GM20000 (cell line): ENCODE measurements at places on chromosomes 12 and 14.

GRCh38 chr12:121110211-121110940 is 22.3 kb upstream of the P2RX7 start:
- peak; percentile 71 for DNase-seq

- no peak for DNase-seq
These were observed 58.1 kb downstream of the SPTB start for GRCh38 chr14:64821651-64822050.

- no peak for DNase-seq
These were observed 4.3 kb downstream of the TGM1 start for GRCh38 chr14:24258548-24259265.

GRCh38 chr14:100898935-100899883 is 4.3 kb downstream of the RTL1 start:
- no peak for DNase-seq

DNA sequence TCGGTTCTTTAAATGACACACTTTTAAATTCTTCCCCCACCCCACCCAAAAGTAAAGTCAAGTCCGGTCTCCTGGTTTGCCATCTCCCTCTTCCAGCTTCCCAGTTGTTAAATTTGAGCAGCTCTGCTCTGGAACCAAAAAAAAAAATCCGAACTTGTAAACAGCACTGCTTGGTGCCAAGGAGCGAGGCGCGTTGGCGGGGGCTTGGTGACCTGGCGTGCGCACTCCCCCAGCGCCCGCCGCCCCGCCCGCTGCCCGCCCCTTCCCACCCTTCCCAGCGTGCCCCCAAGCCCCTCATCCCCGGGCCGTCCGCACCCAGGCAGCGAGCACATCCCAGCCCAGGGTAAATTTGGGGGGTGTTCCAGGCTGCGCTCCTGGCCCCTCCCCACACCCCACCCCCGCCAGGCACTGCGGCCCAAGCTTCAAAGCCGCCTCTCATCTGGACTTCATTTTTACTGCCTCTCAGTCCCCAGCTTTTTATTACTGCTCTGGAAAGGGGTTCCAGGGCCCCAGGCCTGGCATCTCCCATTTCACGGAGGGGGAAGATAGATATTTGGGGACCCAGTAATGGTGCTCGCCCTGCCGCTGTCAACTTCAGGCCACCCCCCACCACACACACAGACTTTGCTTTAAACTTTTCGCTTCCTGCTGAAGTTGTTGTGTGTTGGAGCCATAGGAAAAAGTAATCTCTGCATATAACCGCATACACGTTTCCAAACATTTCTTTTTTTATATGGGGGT is 11.7 kb upstream of the ITGB7 start:
- no peak for DNase-seq

GRCh38 chr12:131133015-131133905 is 179.6 kb downstream of the ADGRD1 start:
- DNase-seq: no peak

- no peak for DNase-seq
These were observed 189.6 kb downstream of the PRKD1 start for GRCh38 chr14:29738056-29738455.

GRCh38 chr12:53982648-53983567 is 2.0 kb upstream of the HOXC10 start:
- no peak for DNase-seq

DNA sequence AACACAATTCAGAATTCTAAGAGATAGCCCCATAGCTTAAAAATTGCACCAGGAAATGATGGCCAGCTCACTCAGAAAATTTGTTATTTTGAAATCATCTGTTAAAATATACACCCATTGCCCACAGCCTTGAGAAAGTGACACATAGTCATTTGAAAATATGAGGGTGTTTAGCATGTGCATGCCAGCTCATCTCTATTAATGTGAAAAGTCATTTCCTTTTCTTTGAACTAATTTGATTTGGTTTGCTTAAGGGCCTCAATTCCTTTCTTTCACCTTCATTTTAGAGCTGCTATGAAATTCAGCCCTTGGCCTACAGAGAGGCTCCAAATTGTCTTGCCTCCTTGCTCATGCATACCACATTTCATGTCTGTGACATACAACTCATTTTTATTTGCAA is 241.4 kb downstream of the PHLDA1 start:
- DNase-seq: no peak

- no peak for DNase-seq
These were observed 433.0 kb downstream of the LRIG3 start for GRCh38 chr12:58487255-58487654.

GRCh38 chr12:83477696-83478095 is 791.0 kb downstream of the TMTC2 start:
- no peak for DNase-seq

DNA sequence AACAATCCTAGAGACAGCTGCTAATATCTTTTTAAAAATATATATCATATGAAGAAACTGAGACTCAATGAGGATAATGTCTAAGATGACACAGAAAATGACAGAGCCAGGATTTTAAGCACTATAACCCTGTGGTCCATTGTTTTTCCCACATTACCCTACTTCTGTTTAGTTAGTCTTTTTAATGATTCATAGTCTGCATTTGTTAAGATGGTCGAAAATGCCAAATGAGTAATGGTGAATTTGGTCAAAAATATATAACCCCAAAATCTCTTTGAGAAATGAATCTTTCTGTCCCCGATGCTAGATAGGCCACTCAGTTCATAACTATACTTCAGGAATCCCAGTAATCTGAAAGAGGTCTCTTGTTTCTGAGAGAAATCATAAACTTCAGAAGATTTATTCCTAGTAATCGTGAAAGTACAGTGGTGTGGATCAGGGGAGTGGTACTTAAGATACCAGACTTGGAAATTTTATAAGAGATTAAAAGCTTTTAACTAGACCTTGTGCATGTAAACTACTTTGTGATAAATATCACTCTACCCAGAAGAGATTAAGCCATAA is 10.8 kb downstream of the RTRAF start:
- DNase-seq: no peak

DNA sequence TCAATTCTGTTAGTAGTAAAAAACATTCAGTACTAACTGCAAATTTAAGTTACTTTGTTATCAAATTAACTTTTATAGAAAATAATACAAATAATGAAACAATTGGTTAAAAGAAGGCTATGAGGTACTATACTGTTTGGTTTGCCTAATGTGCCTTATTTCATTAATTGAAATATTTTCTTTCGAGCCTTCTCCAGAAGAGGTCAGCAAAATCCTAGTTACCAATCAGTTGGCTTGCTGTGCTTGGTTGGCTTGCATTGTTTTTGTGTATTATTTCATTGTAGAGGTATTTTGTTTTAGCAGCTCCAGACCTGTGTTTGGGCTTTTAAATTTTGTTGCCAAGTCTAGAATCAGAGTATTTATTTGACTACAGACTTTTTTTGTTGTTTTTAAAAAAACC is 68.5 kb downstream of the AEBP2 start:
- DNase-seq: no peak

- no peak for DNase-seq
These were observed 74.8 kb upstream of the FOXN3 start for GRCh38 chr14:89491711-89492381.

GRCh38 chr12:55679691-55680090 is 28.0 kb downstream of the ITGA7 start:
- DNase-seq: no peak

DNA sequence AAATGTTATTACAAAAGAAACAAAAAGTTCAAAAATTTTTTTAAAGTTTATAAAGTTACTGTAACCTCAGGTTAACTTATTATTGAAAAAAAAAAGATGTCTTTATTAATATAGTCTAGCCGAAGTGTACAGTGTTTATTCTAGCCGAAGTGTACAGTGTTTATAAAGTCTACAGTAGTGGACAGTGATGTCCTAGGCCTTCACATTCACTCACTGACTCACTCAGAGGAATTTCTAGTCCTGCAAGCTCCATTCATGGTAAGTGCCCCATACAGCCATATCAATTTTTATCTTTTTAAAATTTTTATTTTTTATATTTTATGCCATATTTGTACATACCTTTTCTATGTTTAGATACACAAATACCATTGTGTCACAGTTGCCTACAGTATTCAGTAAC is 10.4 kb downstream of the ATG2B start:
- no peak for DNase-seq

GRCh38 chr12:127223731-127224130 is 1043.2 kb upstream of the TMEM132C start:
- DNase-seq: no peak

- no peak for DNase-seq
These were observed 812.8 kb downstream of the C12orf50 start for GRCh38 chr12:87216436-87216835.

GRCh38 chr14:93788543-93789227 is 400 bp upstream of the PRIMA1 start:
- no peak for DNase-seq

DNA sequence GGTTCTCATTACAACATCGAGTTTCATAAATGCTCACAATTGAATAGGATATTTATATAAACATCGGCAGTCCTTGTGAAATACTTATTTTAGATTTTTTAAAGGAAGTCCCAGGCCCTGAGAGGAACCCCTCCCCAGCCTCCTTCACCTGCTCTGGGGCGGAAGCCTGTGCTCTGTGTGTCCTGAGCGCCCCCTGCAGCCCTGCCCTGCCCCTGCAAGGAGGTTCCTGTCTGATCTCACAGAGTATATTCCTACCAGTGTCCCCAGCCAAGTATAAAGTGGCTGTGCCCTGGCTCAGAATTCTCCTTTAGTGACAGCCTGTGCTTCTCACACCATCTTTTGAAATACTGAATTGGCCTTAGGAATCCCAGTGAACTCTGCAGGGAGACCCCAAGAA is 659.5 kb downstream of the TMEM121 start:
- DNase-seq: no peak

DNA sequence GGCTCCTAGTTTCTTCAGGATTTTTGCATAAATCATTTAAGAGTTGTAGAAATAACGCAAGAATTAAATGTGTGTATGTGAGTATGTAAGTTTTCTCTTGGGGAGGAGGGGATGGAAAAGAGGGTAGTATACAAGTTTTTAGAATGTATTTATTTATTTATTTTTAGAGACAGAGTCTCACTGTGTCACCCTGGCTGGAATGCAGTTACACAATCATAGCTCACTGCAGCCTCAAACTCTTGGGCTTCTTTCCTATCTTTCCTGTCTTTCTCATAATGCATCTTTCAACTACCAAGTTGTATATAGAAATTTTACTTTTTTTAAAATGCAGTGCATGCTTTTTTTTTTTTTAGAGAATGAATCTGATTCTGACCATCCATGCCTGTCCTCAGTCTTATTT is 269.0 kb upstream of the GARIN2 start:
- no peak for DNase-seq

DNA sequence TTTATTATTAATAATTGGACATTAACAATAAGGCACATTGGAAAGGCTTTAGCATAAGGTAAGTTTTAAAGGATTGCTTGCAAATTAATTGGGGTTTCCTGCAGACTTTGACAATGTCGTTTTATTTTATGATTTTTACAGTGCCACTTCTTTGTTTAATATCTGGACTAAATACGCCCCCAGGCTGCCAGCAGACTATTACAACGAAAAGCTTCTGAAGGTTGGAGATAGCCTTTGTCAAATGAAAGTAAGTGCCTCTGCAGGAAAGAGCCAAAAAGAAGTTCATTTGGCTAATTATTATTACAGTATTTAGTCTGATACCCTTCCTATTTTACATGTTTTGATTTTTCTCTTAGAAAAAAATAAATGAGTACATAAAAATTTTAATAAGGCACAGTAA is 11.3 kb downstream of the CFAP54 start:
- no peak for DNase-seq

- no peak for DNase-seq
These were observed 255.2 kb downstream of the SOX5 start for GRCh38 chr12:23694307-23694706.

DNA sequence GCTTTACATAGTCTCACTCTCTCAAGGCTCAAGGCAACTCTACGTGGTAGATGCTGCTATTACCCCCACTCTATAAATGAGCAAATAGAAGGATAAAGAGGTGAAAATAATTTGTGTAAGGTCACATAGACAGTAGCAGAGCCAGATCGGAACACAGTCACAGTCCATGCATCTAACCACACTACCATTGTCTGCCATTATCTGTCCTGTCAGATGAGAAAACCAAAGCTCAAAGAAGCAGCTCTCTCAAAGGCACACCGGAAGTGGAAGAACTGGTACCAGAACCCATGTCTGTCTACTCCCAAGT is 134.4 kb upstream of the NUDT4 start:
- no peak for DNase-seq

DNA sequence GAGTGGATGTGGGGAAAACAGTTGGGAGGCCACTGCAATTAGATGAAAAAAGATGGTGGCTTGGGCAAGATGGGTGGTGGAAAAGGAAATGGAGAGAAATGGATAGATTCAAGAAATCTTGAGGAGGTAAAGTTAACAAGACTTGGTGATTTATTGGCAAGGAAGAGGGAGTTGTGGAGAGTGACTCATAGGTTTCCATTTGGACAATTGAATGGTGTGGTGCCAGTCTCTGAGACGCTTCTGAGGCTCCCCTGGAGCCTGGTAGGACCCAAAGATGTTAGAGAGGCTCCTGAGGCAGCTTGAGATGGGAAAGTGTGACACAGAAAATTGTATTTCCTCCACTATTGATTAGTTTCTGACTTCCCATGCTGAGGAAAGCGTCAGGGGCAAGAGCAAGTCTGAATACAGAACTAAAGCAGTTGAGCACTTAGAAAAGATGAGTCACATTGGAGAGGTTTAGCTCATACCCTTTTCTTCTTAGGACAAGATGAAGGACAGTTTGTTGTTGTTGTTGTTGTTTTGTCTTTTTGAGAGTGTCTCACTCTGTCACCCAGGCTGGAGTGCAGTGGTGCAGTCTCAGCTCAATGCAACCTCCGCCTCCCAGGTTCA is 4.5 kb downstream of the PRPF40B start:
- DNase-seq: no peak

DNA sequence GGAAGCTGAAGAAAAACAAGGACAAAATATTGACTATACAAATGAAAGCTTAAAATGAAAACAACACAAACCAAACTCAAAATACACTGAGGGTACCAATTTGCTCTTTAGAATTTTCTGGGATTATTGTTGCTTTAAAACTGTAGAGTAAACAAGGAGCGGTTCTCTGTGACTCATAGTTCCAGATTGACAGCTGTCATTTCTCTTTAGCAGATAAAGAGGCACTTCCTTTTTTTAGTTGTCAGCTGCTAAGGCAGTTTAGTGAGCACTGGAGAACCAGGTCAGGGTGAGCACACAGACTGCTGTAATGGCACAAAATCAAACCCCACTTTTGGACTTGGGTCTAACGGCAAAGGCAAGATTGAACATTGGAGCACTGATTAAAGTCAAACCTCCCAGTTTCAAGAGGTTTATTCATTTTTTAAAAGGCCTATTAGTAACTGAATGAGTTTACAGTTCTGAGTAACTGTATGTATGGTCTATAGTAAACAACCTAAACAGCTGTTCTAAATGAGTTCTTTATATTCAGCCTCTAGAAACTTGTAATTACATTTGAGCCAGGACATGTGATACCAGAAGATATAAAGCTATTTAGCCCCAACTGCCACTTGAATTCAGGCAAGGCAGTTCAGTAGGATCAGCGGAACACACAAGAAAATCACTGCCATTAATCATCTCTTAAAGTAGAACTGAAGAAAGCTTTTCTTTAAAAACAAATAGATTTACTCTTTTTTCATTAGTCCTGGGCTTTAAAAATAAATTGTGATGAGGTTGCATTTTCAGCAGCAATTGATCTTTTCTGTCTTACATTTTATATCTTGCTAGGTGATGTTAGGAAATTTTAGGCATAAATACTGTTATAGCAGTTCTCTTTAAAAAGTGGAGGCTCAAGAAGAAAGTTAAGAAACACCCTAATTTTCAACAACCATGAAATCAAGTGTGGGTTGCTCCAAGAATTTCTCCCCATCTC is 71.7 kb upstream of the PRICKLE1 start:
- DNase-seq: no peak
